GM10248 (cell line): ENCODE measurements at places on chromosomes 1 and 21.

DNA sequence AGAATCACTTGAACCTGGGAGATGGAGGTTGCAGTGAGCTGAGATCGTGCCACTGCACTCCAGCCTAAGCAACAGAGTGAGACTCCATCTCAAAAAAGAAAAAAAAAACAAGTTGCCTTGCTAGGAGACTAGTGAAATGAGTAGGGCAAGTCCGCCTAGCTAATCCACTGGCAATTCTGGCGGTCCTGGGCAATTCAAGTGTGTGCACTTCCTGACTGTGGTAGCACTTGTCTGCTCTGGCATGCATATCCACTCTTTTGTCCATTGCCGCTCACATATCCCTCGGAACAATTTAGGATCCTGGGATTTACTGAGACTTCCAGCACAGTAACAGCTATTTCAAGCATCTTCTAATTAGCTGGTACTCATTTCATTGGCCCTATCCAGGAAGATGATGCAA is 426.3 kb upstream of the ADGRL2 start:
- DNase-seq, result no peak

DNA sequence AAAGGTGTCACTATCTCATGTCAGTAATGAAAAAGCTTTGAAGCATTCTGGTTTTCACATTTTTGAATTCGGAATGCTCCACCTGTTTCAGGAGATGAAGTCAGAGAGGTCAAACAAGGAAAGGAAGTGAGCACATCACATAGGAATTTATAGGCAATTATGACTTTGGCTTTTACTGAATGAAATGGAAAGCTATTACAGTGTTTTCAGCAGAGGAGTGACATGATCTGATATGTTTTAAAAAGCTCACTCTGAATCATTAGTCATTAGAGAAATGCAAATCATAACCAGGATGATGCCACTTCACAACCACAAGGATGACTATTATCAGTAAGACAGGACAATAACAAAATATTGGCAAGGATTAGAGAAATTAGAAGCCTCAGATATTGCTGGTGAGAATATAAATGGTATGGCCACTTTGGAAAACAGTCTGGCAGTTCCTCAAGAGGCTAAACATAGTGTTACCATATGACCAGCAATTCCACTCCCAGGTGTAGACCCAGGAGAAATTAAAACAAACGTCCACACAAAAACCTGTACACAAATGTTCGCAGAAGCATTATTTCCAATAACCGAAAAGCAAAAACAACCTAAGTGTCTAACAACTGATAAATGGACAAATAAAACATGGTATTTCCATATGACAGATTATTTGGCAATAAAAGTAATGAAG is 7.5 kb downstream of the TAF1A start:
- DNase-seq, result peak; percentile 11

DNA sequence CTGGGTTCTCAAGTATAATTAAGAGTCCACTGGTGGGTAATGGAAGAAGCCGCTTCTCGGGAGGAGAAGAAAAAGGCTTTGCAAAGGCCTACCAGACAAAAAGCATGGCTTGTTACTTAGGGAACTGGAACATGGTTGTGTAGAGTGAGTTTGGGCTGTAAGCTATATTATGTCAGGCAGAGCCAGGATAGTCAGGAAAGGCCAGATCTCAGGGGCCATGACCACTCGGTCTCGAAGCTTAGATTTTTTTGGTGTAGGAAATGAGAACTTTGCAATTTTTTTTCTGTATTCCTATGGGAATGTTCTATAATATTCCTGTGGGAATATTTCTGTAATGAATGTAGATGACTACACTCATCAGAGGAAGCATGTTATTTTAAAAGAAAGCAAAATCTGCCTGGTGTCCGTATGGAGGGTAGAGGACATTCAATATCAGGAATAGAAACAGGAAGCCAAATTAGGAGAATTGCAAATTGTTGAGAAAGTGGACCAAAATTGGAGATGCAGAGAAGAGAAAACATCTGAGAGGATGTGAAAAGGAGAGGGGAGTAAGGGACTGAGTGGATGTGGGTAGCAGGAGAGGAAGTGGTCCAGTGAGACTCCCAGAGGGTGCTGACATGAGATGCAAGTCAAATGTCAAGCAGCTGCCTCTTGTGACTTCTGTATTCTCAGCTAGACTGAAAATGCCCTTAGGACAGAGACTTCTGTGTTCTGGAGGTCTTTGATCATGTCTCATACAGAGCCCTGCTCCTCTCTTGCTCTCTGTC is 45.2 kb upstream of the HAO2 start:
- peak; percentile 69 for DNase-seq

DNA sequence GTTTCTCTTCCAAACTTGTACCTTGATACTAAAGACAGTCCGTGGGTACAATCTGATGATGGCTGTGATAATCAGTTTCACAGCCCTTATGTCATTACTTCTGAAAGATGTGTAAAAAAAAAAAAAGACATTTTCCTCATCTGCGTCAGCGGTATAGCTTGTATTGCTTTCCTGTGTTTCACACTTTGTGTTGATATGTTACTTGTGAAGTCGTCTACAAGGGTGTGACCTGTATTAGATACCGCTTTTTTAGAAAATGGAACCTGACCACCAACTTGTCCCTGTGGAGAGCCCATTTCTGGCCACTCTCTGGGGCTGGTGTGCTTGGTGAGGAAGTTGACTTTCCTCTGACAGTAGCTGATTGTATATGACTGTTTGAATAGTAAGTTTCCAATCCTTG is 50.5 kb downstream of the PEX14 start:
- no peak for DNase-seq

DNA sequence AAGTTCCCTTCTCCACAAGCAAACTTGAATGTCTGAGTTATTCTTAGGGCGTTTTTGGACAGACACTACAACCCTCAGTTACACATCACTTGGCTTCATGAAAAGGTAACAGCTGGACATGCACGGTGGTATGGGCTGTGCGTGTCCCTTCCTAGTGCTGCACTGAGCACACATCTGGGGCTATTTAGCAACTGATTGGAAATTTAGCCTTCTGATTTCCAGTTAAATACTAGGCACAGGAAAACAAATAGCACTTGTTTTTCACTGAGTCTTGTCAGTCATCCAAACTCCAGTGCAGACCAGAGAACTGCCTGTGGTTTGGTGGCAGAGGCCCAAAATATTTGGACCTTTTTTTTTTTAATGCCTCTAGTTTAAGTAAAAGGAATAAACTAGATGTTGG is 134.7 kb downstream of the TGFBR3 start:
- DNase-seq, result no peak

DNA sequence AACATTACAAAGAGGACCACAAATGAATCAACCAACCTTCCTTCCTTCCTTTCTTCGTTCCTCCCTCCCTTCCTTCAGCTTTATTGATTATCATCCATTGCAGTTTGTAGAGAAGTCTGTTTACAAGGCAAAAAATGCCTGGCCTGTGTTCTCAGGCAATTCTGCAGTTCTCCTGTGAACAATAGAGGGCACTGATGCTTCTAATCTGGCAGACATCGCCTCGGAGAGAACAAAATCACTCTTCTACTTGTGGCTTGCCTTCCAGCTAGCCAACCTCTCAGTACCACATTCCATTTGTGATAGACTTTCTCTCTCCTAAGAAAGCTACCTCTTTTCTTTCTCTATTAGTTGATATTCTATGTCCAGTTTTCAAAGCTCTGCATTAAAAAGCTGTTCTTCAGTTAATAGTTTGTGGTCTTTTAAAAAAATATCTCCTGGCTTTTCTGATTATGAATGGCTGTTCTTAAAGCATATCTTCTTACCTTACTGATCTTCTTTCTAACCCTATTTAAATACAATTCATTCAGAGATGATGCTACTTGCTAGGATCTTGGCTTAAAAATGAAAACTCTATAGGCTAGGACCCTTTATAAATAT is 26.9 kb upstream of the ESRRG start:
- DNase-seq, result no peak

GRCh38 chr1:89903550-89903949 is 82.7 kb downstream of the LRRC8D start:
- DNase-seq, result no peak

GRCh38 chr1:147389532-147390184 is 147.2 kb downstream of the CHD1L start:
- DNase-seq, result peak; percentile 65

GRCh38 chr1:15229707-15230131 is 17.3 kb upstream of the FHAD1 start:
- DNase-seq, result no peak

GRCh38 chr1:182677397-182678098 is 6.8 kb downstream of the RGS8 start:
- peak; percentile 68 for DNase-seq

DNA sequence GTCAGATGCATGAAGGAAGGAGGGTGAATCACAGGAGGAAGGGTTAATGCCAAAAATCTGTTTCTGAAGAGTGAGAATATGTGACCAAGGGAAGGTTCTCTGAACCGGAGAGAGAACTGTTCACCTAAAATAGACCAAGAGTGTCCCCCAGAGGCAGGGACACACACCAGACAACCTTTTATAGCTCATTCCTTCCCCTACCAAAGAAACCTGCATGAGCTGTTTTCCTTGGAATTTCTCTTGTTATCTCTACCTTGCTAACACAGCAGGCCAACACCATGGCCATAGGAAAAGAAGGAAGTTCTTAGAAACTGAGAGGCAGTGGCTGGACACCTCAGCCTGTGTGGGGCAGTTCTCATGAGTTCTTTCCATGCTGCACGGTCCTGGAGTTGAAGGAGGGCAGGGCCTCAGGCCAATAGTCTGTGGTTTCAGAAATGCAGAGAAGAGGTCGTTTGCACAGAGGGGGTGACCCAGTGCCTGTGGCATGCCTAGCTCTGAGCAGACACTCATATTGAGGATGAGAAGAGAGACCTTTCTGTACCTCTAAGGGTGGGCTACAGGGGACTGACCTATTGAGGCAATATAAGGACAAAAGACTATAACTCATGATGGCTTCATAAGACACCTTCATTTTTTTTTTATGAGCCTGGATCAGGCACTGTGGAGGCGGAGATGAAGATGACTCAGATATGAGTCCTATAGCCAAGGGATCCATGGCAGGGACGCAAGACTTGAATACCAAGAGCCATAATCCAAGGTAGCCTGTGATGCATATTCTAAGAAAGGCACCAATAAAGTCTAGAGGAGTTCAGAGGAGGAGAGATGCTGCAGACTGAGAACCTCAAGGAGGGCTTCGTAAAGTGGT is 39.4 kb downstream of the IGFN1 start:
- DNase-seq, result peak; percentile 7

DNA sequence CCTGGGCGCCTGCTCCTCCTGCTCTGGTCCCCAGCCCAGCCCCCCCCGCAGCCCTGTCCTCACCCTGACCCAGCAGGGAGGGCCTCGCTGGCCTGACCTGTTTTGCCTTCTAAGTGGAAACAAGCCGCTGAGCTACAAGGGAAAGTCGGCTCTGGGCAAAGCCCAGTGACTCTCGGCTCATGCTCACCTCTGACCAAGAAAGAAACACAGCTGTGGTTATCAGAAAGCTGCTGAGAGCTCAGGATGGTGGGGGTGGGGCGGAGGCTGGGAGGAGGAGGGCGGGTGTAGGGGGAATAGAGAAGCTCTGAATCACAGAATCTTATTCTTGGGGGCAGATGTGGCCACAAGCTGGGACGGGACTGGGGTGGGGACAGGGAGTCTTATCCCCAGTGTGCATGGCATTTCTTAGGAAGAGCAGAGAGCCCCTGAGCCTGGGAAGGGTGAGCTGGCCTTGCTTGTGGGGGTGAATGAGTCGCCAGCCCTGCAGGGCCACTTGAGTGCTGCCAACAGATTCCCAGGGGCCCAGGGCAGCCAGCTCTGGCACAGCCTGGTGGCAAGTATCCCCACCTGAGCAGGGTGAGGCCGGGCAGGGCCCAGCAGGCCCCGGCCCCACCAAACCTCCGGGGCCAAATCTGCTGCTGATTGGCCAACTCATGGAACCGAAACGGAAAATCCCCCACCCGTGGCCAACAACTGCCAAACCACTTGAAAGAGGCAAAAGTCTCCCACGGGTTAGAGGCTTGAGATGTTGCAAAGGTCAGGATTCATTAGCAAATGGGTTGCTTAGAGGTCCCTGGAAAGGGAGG is 120.6 kb downstream of the SPSB1 start:
- DNase-seq, result peak; percentile 90

- no peak for DNase-seq
These were observed 101.6 kb downstream of the GABPA start for GRCh38 chr21:25836396-25836795.

GRCh38 chr1:115690972-115691371 is 49.2 kb downstream of the VANGL1 start:
- no peak for DNase-seq

DNA sequence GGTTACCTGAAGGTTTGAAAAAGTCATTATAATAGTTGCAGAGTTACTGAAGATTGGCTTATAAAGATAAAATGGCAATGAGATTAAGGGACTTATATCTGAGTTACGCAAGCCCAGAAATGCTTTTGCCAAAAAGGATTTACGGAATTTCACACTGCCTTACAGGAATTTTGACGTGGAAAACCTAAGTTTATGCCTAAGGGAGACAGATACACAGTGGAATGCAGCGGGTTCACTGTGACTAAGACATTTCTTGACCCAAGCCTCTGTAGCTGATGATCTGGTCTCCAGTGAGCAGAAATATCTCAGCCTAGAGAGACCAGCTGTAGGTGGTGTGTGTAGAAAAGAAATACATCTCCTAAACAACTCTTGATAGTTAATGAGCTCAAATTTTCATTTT is 10.1 kb upstream of the EXO1 start:
- no peak for DNase-seq

GRCh38 chr21:42261829-42262200 is 42.9 kb downstream of the ABCG1 start:
- DNase-seq, result no peak

- no peak for DNase-seq
These were observed 213.7 kb upstream of the VAMP3 start for GRCh38 chr1:7557301-7557891.

DNA sequence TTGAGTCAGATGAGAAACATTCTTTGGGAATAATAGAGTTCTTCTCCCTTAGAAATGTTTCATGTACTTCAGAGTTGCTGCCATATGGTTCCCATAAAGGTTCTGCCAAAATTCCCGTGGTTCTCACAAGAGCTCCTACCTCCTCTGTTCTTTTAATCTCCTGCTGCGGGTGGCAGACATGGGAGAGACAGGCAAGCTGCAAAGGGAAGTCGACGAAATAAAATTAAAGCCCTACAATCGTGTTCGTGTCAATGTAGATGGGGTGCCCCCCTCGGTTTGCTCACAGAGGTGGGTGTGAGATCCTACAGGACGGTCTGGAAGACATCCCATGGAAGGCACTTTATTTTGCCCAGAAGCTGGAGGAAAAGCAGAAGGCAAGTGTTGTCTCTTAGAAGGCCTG is 276.0 kb downstream of the RWDD3 start:
- no peak for DNase-seq

GRCh38 chr1:179547021-179547535 is 28.7 kb downstream of the NPHS2 start:
- no peak for DNase-seq

DNA sequence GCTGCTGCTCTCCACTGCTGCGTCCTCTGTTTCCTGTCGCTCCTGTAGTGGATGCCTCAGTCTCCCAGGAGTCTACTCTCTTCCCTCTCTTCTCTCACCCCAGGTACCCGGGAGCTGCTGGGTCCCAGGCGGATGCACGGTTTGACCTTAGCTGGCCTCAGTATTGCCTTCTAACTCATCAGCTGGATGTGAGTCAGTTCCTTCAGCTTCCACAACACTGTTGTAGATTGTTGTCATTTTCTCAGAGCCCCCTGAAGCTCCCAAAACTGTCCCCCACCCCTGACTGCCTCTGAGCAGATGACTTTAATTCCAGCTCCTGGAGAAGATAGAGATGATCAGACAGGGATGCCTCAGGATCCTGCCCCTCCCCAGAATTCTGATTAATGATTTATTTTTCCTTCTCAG is 7.2 kb downstream of the CNIH3 start:
- DNase-seq, result no peak

- no peak for DNase-seq
These were observed 56.5 kb upstream of the C1orf53 start for GRCh38 chr1:197845886-197846285.

GRCh38 chr1:63674865-63675419 is 81.7 kb downstream of the PGM1 start:
- DNase-seq, result no peak
